ENCODE measurements at places on chromosomes 6 and 20.

GRCh38 chr20:41960166-41960565, 342.0 kb upstream of the CHD6 start:
- DNase-seq, result no peak

GRCh38 chr20:63224412-63225081, 8.6 kb upstream of the YTHDF1 start:
- no peak for DNase-seq

DNA sequence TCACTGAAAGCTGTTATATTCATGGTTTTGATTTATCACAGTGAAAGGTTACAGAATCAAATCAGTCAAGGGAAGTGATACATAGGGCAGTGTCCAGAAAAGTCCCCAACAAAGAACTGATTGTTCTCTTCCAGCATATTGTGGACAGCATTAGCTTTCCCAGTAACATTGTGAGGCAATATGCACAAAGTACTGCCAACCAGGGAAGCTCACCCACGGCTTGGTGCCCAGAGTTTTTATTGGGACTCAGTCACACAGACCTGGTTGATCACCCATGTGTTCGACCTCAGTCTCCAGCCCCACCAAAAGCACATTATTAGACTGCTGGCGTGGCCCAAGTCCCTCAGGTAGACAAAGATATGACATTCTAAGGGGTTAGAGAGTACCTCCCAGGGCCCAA, 76.0 kb downstream of the LCA5 start:
- no peak for DNase-seq

GRCh38 chr6:142566628-142567396, 265.0 kb downstream of the ADGRG6 start:
- peak; percentile 63 for DNase-seq

- DNase-seq, result no peak
Observed at GRCh38 chr6:43833223-43833995, 63.4 kb downstream of the VEGFA start.

- DNase-seq, result no peak
Observed at GRCh38 chr6:156281266-156281665, 495.9 kb upstream of the ARID1B start.

DNA sequence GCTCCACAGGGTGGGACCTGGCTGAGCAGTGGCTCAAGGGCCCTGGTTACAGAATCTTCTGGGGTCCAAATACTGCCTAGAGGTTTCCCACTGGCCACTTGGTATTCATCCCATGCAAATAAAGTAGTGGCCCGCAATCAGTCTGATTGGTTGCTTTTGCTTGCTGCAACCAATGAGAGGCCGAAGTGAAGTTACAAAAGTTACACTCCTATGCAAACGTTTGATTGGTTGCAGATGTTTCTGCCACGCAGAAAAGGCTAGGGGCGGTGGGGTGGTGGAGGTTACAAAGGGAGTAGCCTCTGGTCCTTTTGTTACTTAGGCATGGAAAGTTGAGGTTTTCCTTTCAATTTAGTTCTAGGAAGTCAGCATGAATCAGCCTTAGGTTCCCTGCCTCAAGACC, 3.6 kb upstream of the NHLRC1 start:
- DNase-seq, result no peak

All from inflammatory macrophage (primary cell).